CD4-positive, alpha-beta T cell treated with Interleukin-1 beta for 1 hour (primary cell): ENCODE measurements at places on chromosomes 7 and 10.

DNA sequence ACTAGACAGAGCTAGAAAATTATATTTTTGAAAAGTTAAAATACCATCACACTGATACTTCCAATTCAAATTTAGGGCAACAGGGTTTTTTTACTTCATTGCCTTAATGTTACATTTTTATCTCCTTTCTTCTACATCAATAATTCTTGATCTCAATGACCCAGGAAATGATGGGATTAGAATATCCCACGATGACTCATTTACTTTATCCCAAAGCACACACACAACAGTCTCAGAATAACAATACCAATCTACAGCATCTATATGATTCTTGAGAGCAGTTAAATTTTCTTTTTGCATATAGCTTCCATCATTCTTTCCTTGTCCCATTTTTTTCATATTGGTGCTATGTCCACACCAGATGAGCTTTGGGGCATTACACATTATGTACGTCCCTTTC is 98.4 kb upstream of the EEPD1 start:
- no peak for DNase-seq

- DNase-seq = no peak
Measured at GRCh38 chr10:18345308-18345707, 205.1 kb downstream of the CACNB2 start.

- no peak for DNase-seq
Measured at GRCh38 chr7:136146925-136147324, 169.8 kb upstream of the MTPN start.

DNA sequence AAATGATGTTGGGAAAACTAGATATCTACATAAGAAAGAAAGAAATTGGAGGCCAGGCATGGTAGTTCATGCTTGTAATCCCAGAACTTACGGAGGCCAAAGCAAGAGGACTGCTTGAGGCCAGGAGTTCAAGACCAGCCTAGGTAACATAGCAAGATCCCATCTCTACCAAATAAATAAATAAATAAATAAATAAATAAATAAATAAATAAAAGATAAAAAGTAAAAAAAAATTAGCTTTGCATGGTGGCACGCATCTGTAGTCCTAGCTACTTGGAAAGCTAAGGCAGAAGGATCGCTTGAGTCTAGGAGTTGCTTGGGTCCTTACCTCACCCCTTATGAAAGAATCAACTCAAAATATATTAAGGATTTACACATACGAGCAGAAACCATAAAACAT is 193.5 kb upstream of the NOBOX start:
- no peak for DNase-seq

- no peak for DNase-seq
Measured at GRCh38 chr10:92719991-92720830, 30.5 kb downstream of the HHEX start.

DNA sequence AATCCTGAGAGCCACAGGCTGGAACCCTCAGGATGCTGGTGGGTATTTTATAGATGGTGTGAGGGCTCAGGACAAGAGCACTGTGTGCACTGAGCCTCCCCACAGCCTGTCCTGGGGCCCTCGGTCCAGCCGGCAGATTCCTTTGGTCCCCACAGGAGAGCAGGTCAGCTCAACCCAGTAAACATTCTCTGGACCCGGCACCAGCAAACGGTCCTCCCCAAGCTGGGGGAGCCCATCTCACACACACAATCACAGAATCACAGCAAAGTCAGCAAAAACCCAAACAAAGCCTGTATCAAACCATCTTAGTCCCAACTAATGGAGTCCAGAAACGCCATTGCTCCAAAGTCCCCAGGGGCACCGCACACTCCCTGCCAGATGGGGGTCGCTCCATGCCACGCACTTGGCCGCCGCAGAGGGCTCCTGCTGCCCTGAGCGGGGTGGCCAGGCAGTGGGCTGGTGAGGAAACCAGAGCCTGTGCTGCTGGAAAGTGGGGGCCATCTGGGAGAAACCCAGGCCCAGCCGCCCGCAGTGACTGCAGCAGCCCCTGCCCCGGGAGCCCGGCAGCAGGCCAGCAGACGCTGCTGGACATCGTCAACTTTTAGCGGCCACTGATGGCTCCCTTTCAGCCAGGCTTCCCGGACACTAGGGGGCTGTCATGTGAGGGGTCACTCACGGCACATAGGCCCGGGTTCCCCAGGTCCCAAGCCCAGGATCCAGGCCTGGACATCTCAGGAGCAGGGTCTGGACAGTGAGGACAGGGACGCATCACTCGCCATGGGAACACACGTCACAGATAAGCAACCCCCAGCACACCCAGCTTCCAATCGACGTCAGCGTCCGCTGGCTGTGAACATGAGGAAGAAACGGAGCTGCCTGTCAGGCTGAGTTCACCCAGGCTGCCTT is 52.6 kb downstream of the DPYSL4 start:
- no peak for DNase-seq

DNA sequence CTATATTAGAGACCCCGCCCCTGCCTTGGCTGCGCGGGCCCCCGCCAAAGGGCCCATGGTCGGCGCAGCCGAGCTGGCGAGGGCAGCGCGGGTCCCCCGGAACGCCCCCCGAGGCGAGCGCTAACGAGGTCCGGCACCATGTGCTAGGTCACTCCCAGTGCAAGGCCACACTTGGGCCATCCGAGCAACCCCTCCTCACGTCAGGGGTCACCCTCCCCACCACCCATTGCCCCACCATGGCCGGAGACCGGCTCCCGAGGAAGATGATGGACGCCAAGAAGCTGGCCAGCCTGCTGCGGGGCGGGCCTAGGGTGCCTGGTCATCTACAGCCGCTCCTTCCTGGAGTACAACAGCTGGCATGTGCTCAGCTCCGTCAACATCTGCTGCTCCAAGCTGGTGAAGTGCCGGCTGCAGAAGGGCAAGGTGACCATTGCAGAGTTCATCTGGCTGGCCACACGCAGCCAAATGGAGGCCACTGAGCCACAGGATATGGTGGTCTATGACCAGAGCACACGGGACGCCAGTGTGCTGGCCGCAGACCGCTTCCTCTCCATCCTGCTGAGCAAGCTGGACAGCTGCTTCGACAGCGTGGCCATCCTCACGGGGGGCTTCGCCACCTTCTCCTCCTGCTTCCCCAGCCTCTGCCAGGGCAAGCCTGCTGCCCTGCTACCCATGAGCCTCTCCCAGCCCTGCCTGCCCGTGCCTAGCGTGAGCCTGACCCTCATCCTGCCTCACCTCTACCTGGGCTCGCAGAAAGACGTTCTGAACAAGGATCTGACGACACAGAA is 12.4 kb upstream of the SEC24C start:
- no peak for DNase-seq

GRCh38 chr10:77949167-77949566 is 22.6 kb upstream of the DLG5 start:
- no peak for DNase-seq

- DNase-seq = no peak
Measured at GRCh38 chr10:102508506-102508905, 4.7 kb downstream of the SUFU start.

DNA sequence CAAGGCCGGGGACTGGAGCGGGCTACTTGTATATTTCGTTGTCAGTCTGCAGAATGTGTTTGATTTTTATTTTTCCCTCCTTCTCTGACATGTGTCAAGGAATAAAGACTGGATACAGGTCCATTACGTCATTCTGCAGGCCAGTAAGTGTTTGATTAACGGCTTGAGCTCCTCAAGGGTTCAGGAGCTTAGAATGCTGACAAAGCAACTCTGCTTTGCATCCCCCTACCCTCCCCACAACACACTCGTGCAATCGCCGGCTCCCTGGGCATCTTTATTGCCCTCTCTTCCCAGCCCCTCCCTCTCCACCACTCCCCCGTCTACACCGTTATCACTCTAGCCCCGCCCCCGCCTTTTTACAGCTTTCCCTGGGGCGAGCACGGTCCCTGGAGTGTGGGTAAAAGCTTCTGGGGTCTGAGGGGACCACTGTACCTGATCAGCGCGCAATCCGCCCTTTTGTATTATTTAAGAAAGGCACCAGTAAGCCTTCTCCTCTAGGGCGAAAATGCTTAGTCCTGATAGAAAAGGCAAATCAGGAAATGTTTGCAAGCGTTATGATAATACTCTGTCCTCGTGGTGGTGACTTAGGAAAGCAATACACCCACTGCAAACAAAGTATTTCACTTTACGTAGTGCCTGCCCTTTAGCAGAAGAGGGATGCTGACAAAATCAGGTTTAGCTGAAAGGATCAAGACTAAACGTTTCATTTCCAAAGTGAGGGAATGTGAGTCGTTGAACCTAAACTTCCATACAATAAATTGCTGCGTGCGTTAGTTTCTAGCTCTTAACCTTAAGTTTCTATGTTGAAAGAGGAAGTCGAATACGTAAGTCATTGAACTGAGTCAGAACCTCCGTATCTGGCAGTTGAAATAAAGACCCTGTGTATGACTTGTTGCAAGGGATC is 1.4 kb upstream of the CREB5 start:
- DNase-seq = no peak

DNA sequence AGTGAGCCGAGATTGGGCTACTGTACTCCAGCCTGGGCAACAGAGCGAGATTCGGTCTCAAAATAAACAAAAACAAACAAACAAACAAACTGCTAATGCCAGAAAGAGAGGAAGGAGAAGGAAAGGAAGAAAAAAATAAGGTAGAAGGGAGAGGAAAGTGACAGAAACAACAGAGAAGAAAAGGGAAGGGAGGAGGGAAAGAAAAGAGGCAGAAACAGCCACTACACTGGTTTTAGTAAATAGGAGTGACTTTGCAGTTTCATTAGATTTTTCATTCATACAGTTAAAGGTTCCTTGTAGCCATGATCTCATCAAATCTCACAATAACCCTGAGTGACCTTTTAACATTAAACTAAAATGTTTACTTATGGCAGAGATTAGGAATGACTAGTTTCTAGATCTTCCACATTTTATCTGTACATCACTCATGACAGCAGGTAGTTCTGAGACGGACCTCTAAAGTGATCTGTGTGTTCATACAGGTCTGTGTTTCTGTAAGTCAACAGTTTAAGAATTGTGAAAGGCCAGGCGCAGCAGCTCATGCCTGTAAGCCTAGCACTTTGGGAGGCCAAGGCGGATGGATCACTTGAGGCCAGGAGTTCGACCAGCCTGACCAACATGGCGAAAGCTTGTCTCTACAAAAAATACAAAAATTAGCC is 191.3 kb upstream of the KLF14 start:
- DNase-seq = no peak

- no peak for DNase-seq
Measured at GRCh38 chr10:124578231-124579010, 116.8 kb downstream of the LHPP start.

DNA sequence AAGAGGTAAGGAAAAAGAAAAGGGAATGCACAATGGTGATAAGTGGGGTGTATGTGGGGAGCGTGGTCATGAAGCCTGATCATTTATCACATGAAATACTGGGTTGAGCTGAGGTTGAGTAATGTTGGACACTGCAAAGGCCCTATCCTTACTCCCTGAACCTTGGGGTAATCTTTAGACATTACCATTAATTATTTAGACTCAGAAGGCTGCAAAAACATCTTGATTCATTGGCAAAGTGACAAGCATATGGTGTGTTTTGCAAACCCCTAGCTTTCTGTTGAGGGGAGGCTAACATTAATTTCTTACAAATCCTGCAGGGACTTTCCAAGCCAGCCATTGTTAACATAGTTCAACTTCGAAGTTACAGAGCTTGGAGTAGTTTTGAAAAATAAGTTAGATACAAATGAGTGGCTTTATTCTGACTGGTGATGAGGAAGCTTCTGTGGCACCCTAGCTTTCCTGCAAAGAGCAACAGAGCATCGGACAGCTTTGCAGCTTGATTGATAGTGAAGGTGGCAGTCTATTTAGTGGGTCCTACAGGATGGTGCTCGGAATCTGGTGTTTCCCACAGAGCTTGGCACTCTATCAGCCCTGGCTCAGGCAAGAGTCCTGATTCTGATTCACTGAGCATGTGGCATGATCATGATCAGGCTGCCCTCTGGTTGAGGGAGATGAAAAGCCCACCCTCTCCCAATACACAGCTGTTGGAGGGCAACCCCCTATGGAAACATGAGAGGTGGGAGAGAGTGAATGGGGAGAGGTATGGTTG is 153.7 kb upstream of the NPVF start:
- no peak for DNase-seq
